NCI-H524 (cell line): ENCODE measurements at places on chromosomes 16 and 17.

GRCh38 chr17:27457731-27458523 lies 1.7 kb downstream of the KSR1 start:
- peak; percentile 93 for DNase-seq

- no peak for DNase-seq
Measured at GRCh38 chr17:79785017-79785899, 7.3 kb downstream of the CBX2 start.

DNA sequence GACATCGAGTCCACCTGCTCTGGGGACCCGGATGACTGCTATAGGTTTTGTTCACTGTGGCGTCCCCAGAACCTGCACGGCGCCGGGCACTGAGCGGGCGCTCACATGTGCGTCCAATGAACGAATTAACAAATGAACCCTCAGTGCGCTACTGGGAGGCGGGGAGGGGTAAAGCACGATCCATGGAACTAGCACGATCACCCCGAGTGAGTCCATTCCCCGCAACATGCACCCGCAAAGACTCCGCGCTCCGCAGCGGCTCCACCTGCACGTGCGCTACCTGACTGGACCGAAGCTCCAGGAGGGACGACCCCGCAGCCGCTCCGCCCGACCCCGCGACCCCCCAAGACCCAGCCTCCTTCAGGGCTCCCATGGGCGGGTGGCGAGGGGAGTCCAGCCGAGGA lies 491 bp downstream of the TRAP1 start:
- DNase-seq = peak; percentile 28

DNA sequence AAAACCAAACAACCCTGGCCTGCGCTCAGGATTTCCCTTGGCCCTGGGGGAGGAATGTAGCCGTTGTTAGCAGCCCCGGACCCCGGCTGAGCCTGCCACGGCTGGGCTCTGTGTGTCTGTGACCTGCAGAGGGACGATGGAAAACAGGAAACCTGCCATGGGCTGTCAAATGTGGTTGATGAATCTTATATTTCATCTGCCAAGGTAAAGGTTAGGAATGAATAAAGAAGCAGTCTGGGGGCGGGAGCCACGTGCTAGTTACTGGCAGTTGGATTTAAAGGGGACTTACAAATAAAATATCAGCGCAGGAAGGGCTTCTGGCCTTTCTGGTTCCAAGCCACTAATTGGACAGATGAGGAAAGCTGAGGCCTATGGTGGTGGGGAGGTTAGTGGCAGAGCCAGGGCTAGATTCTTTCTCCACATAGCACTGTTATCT lies at the start of gene KRT23:
KRT23 (minus strand) TSS at position 263 of the 436 bp plus-strand sequence. CDS start 1,043 bp downstream, outside the sequence.
- DNase-seq = no peak

GRCh38 chr17:35184274-35184673 lies 9.9 kb downstream of the SLC35G3 start:
- DNase-seq = no peak

DNA sequence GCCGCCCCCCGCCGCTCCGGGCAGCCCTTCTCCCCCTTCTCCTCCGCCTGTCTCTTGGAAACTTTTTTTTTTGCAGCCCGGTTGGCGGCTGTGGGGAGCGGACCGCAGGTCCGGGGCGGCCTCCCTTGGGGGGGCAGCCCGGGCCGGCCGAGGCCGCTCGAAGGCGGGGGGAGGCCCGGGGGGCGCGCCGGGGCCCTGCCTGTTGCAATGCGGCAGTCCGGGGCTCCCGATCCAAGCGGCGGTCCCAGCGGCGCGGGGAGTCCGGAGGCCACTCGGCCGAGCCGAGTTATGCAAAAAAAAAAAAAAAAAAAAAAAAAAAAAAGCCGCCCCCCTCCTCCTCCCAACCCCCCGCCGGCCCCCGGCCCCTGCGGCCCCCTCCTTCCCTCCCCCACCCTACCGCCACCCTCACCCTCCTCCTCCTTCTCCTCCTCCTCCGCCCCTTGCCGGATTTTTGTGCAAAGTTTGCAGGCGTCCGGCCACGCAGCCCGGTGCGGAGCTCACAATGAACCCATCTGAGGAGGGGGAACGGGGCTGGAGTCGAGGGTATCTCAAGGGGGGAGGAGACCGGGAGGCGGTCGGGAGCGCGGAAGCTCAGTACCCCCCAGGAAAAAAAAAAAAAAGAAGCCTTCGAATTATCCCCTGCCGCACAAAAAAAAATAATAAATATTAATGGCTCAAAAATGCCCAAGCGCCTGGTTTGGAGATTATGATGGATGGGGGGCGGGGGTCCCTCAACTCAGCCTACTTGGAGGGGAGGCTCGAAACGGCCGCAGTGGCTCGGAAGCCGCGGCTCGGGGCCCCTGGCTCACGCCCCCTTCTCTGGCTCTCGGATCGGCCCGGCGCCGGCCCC lies at the start of gene ZNF423:
ZNF423 (minus strand) TSS at position 291 of the 850 bp plus-strand sequence. CDS start 338 bp downstream, outside the sequence.
- peak; percentile 19 for DNase-seq

DNA sequence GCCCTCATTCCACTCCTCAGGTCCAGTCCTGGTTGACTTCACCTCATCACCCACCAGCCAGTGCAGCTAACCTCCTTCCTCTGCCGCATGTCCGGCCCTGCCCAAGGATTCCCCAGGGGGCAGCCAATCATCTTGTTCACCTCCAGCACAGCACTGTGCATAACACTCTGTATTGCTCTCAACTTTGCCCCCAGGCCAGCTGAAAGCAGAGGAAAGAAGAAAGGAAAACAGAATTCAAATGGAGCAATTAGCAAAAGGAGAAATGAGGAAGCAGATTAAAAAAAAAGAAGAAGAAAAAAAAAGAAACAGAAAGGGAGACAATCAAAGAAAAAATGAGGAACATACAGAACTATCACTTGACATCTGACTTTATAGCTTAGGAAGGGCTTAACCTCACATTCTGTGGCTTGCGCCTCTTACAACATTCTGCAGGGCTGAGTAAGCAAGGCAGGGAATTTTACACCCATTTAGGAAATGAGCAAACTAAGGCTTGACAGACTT lies 26.1 kb downstream of the GAS7 start:
- no peak for DNase-seq

- no peak for DNase-seq
Measured at GRCh38 chr17:77502626-77503292, 362.0 kb downstream of the SEC14L1 start.

- peak; percentile 56 for DNase-seq
Measured at GRCh38 chr17:74757931-74758847, 9.8 kb downstream of the NHERF1 start.

- no peak for DNase-seq
Measured at GRCh38 chr16:87143661-87144121, 173.5 kb downstream of the C16orf95 start.
